ENCODE measurements at places on chromosomes 16 and 17.

DNA sequence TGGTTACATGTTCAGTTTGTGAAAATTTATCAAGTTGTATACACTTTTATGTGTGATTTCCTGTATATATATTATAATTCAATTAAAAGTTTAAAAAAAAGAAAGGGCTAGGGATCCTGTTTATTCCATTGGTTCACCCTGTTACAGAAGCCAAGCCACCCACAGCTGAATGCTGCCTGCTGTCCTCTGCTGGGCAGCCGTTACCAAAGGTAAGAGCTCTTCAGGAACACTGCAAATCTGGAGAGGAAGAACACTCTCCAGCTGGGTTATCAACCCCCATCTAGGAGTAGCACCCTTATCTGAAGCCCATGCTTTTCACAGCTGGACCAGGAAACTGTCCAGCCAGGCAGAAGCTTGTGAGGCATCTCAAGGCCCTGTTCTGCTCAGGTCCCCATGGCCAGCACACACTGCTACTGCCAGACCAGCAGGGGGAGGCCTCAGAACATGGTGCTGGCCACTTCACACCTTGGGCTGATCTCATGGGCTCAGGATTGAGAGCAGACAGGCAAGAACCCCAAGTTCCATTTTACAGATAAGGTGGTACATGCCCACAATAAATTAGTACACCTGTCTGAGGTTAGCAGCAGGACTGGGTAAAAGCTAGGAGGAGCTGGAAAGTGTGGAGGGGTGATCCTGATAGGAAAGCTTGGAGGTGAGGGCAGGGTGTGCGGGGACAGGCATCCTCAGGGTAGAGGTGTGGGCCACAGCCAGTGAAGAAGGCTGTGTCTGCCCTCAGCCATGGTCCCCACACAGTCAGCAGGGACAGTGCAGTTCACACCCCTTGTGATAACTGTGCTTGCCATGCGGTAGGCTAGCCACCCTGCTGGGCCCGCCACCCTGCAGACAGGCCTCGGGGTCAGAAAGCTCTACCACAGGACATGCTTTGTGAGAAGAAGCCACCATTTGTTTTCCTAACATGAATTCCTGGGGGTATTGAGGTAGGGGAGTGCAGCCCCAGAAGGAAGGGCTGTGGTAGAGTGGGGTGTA, 54.3 kb upstream of the SREBF1 start:
- DNase-seq = peak; percentile 10

DNA sequence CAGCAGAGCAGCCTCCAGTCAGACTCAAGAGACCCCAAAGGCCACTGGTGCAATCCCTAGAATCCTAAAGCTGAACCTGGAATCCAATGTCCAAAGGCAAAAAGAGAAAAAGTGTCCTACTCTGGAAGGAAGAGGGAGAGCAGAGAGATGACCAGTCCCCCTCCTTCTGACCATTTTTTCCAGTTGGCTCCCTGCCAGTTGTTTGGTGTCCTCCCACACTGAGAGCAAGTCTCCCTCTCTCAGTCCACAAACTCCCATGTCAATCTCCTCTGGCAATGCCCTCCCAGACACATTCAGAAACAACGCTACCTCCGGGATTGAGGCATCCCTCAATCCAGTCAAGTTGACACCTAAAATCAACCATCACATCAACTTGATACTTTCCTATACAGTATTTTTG, 4.3 kb upstream of the CLEC19A start:
- DNase-seq = no peak

DNA sequence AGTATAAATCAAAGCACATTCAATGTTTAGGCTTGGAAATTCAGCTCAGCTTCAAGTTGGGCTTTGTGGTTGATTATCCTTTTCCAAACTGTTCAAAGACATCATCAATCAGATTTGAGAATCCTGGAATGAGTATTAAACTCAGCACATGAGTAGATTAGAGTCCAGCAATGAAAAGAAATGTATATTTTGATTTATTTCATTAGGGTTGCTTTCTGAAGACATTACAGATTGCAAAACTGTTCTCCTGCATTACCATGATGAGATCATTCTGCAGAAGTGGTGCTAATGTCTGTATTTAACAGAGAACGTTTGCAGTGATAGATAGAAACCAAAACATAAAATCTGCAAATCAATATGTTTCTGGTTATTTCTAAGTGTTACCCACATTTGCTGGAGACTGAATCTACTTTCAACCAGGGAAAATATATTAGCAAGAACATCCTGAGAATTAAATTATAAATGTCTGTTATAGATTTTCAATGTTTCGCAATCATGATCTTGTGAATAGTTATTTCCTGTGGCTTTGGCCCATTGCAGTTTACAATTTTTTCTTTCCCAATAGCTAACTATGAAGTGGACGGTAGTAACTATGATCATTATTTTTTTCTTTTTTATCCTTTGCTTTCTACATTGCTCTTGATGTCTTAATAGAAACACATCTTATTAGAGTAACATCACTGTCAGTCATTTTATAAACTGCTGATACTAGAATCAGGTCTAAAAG, 1125.7 kb upstream of the GOT2 start:
- no peak for DNase-seq

GRCh38 chr16:57624044-57624688, 4.3 kb upstream of the ADGRG1 start:
- no peak for DNase-seq

DNA sequence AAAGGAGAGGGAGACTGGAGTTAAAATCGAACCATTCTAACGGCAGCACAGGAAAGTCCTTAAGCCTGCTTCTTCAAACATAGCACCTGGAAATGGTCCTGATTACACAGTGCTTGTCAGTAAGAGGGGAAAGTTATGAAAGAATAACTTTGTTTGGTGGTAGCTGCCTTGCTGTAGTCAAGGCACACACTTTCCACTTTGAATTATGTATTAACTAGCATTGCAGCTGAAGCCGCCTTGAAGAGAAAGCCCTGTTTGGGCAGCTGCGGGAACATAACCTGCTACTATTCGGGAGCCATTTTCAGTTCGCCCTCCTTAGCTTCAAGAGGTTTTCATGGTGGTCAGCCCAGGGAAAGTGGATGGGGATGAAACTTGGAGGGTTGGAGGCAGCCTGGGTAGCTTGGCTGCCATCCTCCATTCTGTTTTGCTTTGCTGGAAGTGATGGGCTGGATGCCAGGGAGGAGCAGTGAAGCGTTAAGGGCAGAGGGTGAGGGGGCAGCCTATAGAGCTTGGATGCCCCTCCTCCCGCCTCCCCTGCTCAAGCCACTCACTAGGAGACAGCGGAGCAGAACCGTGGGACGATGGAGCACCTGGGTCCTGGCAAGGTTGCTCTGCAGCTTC, 5.3 kb upstream of the HAS3 start:
- DNase-seq = no peak

GRCh38 chr17:19308398-19308797, 54.1 kb downstream of the B9D1 start:
- no peak for DNase-seq

Data from T-helper 9 cell (primary cell).